ENCODE measurements at places on chromosomes 1 and 21.
A peak's percentile ranks its signal among the peaks of the same experiment; 100 is the strongest.

DNA sequence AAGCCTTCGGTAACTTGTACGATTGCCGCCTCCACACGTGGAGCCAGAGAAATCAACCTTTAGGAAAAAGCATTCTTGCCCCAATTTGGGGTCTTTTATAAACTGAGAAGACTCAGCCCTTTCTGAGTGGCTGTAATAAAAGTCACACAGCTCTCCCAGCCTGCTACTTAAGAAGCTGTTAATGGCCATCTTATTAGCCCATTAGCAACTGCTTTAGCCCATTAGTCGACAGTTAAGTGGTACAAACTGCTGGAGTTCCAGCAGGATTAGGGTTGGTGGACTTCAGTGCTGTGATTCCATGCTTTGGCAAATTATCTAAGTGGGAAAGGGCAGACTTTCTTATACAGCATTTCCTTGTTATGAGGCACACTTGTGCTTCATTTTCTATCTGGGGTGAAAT is 461.3 kb downstream of the RPS6KC1 start:
- no peak for DNase-seq

DNA sequence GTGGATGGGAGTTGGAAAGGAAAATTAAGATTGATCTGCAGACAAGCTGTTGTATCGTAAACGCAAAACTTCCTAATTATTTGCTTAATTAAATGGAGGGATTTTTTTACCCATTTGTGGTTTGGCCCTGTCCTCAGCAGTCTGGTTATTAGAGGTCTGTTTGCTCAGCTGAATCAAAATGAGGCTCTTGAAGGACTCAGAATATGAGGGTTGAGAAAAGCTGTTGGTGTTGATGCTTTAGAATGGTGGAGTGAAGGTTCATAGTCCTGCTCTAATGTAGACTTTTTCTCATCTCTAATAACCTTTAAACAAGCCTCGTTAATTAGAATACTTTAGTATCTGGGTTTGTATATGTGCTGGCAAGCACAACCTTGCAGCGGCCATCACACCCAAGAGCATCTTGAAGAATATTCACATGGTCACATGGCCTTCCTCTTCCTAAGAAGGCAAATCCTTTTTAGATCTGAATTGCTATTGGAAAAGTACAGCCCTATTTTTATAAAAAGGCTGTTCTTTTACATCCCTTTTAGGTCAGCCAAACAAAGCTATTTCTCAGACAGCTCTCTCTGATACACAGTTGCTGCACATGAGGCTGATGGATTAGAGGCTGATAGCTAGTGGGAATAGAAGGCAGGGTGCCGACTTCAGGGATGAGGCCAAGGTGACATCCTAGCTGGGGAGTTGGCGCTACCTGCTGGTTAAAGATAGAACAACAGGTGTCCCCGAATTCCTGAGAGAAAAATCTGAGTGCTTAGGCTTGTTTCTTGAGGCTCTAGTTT is 53.8 kb downstream of the MACF1 start:
- peak; percentile 100 for DNase-seq

- DNase-seq: peak; percentile 55
Observed at GRCh38 chr1:66996018-66996682, 57.8 kb downstream of the SLC35D1 start.

- DNase-seq: peak; percentile 58
Observed at GRCh38 chr1:15246960-15247614, at the start of gene FHAD1. Gene FHAD1, plus strand, starts transcription at chr1:15247223. Its CDS starts 4,562 bp downstream, at chr1:15251785.

- no peak for DNase-seq
Observed at GRCh38 chr1:1293263-1294249, 13.3 kb downstream of the SCNN1D start.

GRCh38 chr1:50488356-50488755 is 65.1 kb upstream of the DMRTA2 start:
- DNase-seq: no peak

DNA sequence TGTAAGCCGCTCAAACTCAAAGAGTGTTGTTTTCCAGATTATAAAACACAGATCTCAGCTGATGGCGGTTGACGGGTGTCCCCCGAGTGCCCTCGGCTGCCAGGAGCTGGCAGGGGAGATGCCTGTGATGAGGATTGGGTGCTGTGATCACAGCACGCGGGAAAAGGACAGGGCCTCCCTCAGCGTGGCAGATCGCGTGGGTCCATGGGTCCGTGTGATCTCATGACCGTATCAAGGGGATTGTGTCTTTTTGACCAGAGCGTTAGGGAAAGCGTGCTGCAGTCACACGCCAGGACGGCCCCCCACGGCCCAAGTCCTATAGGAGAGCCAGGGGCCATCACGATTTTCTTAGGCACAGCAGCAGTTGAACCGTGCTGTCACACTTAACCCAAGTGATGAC is 51.9 kb downstream of the PDE9A start:
- no peak for DNase-seq

- no peak for DNase-seq
Observed at GRCh38 chr1:229420765-229421164, 13.1 kb downstream of the ACTA1 start.

- DNase-seq: no peak
Observed at GRCh38 chr1:48823168-48823567, 46.5 kb upstream of the BEND5 start.

DNA sequence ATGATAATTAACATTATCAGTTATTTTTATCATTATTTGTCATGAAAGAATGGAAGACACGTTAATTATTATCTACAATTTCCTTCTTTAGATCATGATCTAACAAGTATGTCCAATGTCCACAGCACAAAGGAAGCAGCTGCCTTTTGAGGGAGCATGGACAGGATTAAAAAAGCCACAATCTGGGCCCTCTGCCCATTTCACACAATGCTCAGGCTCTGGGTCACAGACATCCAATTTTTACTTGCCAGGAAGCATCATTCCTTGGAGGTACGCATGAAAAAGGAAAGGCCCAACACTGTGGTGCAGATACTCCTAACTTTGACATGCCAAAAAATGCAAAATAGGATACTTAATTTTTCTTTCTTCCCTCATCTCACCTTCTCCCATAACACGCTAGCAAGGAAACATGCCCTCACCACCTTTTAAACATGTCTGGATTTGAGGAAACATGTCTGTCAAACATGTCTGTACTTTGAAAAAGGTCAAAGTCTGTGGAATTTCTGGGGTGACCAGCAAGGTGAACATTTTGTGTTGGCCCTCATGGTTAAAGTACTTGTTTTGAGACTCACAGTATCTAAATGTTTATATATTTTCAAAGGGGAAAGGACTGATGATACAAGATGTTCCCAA is 40.0 kb downstream of the GADD45A start:
- DNase-seq: no peak

DNA sequence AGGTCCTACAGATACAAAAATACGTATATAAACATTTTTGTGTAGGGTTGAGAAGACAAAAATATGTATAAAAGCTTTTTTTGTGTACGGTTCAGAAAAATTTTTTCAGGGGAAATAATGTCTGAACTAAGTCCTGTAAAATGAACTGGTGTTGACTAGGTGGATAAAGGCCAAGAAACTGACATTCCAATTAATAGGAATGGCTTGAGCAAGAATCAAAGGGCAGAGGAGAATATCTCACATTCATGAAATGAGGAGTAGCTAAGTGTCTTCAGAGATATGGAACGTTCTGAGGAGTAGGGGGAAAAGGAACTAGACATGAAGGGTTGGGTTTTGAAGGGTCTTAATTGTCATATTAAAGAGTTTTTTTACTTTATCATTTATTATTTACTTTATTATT is 231.2 kb downstream of the DENND1B start:
- DNase-seq: no peak

- no peak for DNase-seq
Observed at GRCh38 chr1:26359981-26360806, 6.3 kb upstream of the CRYBG2 start.

- DNase-seq: no peak
Observed at GRCh38 chr1:245105815-245106410, 48.9 kb upstream of the KIF26B start.

- no peak for DNase-seq
Observed at GRCh38 chr1:198664068-198664788, 25.4 kb downstream of the PTPRC start.

- no peak for DNase-seq
Observed at GRCh38 chr1:94120991-94121390, at the start of gene ABCA4. Gene ABCA4, minus strand, starts transcription at chr1:94121148. Its CDS starts 103 bp downstream, at chr1:94121045.

DNA sequence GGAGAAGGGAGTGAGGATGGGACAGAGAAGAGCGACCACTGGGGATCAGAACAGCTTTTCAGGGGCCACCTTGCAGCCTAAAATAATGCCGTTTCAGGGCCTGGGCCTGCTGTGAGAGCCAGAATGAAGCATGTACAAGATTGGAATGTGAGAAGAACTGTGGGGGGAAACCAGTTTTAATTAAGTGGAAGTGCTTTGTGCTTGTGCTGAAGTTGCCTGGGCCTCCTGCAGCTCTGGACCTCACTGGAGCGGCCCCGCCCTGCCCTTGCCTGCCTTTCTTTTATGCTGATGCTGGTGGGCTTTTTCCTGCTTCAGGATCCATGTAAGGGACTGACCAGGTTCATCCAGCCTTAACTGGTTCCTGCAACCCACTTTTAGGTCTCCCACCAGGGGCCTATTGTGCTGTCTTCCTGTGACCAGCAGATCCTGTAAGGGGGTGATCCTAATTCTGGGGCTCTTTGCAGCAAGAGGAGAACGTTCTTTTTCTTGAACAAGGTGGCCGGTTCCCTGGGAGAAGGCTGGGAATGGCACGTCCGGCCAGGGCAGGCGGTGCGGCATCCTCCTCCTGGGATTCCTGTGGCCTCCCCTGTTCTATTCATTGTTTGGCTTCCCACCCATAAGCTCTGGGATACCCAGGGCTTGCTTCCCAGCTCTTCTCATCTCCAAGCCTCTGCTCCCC is 3.2 kb downstream of the C1orf226 start:
- DNase-seq: no peak

DNA sequence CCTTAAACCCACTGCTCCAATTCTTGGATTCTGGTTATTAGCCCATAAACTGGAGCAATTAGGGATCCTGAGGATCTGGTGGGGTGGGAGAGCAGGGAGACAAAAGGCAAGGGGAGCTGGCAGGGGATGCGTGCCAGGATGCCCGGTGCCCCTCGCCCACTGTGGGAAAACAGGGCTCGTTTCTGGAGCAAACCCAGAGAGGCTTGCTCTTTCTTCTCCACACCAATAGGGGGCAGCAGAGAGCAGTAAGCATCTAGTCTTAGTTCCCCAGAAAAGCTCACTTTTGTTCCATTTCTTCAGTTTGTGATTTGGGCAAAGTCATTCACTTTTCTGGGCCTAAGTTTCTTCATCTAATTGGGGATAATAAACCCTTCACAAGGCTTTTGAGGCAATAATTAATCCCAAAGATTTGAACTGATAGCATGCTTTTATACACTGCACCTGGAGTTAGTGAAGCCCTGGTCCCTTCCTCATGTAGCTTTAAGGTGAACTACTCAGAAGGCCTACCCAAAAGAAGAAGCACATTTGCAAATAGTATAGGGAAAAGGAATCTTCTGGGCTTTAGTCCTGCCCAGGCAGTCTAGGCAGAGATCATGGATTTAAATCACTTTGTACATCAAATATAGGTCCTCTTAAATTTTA is 160.6 kb upstream of the USP24 start:
- DNase-seq: peak; percentile 41

GRCh38 chr1:30191154-30191702 is 532.2 kb downstream of the MATN1 start:
- DNase-seq: no peak

DNA sequence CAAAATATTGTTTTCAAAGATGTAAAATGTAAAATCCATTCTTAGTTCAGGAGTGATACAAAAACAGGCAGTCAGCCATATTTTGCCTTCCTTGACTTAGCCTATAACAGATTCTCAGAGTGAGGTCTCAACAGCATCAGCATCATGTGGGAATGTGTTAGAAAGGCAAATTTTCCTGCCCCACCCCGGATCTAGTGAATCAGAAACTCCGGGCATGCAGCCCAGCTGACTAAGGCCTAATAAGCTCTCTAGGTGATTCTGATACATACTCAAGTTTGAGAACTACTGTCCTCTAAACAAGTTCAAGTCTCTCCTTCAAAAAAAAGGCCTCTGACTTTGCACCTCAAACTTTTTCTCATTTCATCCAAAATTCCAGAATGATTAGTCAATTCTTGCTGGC is 46.9 kb upstream of the PRRC2C start:
- no peak for DNase-seq

Measured in NCI-H2107 (cell line).